ENCODE measurements at places on chromosomes 12 and 14. TPM values are rescaled to one million over a fixed set of nuclear protein-coding genes. Genes with fewer than 3 reads are reported as not detected.
A peak's percentile ranks its signal among the peaks of the same experiment; 100 is the strongest.

- DNase-seq: peak; percentile 92
Measured at GRCh38 chr14:23071244-23071920, 14.1 kb upstream of the CDH24 start.

- peak; percentile 45 for DNase-seq
Measured at GRCh38 chr14:91396959-91397815, 20.4 kb downstream of the CCDC88C start.

DNA sequence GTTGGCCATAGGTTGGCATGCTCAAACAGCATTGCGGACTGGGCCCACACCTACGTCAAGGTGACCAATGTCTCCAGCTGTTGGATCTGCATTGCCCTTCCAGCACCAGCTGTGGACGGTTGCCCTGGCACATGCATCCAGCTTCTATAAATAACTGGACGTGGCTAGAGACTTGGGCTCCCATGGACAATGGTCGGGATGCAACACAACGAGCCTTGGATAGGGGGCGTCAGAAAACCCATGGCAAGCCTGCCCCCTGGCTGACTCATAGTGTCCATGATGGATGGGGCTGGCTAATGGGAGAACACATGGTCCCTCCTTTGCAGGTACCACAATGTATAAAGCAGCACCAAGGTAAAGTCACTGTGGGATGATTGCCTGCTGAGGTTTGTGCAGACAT, 331.6 kb upstream of the FAR2 start:
- DNase-seq: no peak

- DNase-seq: no peak
Measured at GRCh38 chr12:121943926-121944325, 25.5 kb downstream of the CFAP251 start.

DNA sequence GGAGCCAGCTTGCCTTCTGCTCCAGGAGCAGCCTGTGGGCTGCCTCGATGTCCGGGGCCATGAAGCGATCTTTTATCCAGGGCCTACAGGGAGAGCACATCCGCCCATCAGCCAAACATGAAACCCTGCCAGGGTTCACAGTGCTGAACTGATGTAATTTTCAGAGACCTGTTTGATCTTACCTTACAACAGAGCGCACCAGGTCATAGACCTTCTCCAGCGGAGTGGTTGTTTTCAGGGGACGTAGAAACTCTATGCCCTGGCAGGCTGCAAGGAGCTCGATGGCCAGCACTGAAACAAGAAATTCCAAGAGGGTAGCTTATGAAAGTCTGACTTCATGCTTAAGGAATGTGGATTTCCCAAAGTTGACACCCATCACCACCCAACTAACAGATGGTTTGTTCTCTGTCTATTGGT, 19.7 kb downstream of the HAL start:
- DNase-seq: no peak

DNA sequence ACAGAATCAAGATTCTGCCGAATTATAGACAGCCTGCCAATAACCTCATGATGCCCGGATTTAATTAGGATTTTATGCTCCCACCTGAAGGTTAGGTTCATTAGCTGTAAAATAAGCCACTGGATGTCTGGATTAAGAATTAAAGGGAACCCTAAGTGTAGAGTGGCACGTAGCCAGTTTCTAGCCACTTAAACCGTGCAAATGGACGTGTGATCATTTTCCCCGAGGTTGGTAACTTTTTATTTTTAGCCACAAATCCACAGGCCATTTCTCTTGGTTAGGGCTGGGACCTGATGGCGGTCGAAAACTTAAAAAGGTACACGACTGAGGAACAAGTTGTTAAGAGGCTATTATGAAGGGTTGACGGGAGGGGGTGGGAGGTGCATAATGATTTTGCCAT, 127.3 kb upstream of the TMPO start:
- no peak for DNase-seq

The NTN4 gene
- 62.0 TPM for total RNA-seq

The RERG gene
- 10.9 TPM for total RNA-seq

The SAMD15 gene
- total RNA-seq: not detected
